ENCODE measurements at places on chromosomes 12 and 14.

- DNase-seq, result no peak
Measured at GRCh38 chr12:62705846-62706245, 229.1 kb downstream of the PPM1H start.

GRCh38 chr12:108129017-108129812 is at the start of gene WSCD2:
WSCD2 (plus strand) TSS chr12:108129288; CDS start chr12:108195833, 66,545 bp downstream.
- DNase-seq, result peak; percentile 37

DNA sequence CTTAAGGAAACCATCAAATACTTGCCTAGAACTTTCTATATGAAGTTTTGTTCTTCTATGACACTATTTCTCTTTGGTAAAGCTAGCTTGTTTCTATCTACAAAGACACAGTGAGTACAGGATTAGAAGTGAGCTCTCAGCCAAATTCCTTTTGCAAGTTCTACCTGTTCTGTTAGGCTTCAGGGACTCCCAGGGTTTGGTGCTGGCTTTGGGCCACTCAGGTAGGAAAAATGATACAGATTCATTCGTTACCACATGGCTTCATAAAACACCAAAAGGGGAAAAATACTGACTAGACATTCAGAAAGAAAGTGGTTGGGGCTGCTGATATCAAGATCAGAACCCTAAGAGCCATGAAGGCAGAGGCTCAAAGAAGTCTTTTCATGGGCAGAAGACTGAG is 13.8 kb downstream of the ZC2HC1C start:
- no peak for DNase-seq

GRCh38 chr12:65637774-65638173 is 186.5 kb upstream of the HMGA2 start:
- DNase-seq, result no peak

DNA sequence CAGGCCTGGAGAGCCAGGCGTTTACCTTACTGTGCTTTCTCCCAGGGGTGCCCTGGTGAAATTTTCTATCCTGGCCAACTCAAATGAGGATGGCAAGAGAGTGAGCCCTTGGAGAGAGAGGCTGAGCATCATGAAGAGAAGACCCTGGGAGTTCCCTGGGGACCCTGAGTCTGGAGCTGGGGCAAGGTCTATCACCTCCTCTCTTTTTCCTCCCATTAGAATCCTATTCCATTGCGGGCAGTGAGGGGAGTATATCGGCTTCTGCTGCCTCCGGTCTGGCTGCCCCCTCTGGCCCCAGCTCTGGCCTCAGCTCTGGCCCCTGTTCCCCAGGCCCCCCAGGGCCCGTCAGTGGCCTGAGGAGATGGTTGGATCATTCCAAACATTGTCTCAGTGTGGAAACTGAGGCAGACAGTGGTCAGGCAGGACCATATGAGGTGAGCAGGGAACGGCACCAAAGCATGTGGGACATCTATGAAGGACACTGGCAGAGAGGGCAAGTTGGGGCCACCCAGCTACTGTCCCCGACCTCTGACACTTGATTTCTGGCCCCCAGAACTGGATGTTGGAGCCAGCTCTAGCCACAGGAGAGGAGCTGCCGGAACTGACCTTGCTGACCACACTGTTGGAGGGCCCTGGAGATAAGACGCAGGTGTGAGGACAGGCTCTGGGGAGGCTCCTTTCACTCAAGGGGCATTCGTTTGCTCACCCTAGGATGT is 1.6 kb downstream of the ARHGEF25 start:
- DNase-seq, result no peak

DNA sequence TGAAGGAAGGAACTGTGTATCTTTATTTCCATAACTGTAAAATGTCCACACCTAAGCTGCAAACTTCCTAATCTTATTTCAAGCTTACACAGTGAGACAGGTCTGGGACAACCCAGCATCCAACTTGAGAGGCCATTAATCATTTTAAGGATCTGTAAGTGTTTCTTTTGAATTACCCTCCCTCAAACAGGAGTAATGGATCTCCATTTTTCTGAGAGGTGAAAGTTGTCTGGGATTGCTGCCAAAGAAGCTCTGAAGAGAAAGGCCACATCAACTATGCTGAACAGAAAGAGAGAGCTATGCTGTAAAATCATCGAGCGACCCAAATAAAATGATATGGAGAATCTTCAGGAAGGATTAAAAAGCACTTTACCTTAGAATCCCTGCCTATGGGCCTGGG is 131.7 kb upstream of the CPNE8 start:
- DNase-seq, result no peak

DNA sequence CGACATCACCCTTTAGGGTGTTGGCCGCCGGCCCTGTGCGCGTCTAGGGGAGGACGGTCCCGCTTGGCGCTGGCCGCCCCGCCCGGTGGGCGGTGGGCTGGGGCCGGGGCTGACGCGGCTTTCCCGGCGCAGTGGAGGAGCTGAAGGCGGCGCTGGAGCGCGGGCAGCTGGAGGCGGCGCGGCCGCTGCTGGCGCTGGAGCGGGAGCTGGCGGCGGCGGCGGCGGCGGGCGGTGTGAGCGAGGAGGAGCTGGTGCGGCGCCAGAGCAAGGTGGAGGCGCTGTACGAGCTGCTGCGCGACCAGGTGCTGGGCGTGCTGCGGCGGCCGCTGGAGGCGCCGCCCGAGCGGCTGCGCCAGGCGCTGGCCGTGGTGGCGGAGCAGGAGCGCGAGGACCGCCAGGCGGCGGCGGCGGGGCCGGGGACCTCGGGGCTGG is 3.6 kb downstream of the TNFAIP2 start:
- no peak for DNase-seq

DNA sequence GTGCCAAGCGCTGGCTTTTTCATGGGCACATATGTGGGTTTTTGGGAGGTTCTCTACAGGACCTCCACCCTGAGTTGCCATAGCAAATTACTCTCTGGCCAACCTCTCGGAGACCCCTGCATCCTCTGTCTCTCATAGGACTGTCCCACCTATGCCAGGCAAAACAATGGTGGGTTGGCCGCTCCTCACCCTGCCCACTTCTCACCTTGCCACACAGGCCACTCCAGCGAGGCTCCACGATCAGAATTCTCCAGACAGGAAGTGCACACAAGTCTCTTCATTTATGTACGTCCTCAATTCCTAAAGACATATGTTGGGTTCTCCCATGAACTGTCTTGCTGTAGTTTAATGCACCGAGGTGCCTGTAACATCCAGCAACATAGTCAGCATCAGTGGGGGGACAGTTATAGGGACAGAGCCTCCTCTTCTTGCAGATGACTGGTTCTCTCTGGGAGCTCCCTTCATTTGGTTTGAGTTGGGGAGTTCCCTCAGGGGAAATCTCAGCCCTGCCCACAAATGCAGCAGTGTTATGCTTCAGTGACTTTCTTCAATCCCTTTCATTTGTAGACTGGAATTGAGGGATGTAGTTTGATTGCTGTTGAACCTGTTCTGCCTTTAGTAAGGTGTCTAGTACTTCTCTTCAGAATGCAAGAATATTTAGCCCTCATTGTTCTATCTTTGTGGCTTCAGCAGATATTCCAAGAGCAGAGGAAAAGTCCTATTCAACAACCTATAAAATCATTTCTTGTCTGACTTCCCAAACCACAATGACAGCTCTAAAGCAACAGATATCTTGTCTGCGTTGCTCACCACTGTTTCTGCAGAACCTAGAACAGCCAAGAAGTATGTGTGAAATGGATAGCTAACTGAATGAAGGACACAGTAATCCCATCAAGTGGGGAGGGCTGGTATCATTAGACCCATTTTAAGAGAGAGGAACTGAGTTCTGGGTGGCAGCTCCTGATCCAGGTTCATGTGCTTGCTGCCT is 2.8 kb upstream of the LTBP2 start:
- no peak for DNase-seq

DNA sequence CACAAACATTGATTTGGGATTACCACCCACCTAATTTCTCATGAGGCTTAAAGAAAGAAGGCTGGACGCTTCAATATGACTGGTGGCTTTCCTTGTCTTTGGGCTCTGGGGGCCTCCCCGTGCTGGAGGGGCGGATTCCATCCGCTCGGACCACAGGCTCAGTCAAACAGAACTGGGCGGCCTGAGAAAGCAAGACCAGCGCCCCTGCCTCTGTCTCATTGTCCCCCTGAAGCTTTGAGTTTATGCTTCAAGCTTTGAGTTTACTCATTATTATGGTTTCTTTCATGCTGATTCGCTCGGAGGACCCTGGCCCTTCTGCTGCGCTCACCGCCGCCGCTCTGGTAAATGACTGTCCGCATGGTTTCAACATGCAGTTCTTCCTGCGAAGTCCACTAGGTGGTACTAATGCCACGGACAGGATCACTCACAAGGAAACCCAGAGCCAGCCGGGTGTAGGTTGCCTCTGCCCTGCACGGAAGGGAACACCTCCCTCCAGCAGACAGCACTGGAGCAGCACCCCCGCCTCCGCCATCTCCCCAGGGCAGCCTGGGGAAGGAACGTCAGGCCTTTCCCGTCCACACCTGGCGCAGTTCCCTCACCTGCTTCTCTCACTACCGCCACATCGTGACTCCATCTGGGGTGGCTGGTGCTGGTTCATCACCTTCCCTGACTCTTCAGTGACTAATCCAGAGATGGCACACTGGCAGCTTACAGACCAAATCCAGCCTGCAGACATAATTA is 13.2 kb upstream of the TIGAR start:
- peak; percentile 41 for DNase-seq

- peak; percentile 56 for DNase-seq
Measured at GRCh38 chr12:51392556-51393237, 1.5 kb upstream of the GALNT6 start.

DNA sequence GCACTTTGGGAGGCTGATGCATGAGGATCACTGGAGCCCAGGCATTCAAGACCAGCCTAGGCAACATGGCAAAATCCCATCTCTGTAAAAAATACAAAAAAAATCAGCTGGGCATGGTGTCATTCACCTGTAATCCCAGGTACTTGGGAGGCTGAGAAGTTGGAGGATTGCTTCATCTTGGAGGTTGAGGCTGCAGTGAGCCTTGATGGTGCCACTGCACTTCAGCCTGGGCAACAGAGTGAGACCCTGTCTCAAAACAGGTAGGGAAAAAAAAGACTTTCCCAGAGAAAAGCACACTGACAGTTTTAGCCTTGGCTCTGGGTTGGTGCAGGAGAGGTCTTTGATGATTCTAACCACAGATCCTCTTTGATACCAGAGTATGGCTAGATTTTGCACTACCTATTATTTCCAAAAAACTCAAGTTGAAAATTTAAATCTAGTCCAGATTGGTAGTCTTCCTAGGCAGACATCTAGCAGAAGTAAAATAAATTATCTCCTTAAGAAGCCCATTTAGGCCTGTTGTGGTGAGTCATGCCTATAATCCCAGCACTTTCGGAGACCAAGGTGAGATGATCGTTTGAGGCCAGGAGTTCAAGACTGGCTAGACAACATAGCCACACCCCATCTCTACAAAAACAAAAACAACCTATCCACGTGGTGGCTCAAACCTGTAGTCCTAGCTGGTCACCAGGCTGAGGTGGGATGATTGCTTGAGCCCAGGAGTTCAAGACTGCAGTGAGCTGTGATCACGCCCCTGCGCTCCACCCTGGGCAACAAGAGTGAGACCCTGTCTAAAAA is 18.6 kb downstream of the LARP4 start:
- no peak for DNase-seq

- peak; percentile 93 for DNase-seq
Measured at GRCh38 chr14:91317381-91318308, 73.1 kb upstream of the GPR68 start.

- DNase-seq, result no peak
Measured at GRCh38 chr14:73494593-73494992, 3.9 kb downstream of the RIOX1 start.

GRCh38 chr12:3929875-3930615 is 56.8 kb upstream of the PARP11 start:
- no peak for DNase-seq
